ENCODE measurements at places on chromosomes 3 and 15.

DNA sequence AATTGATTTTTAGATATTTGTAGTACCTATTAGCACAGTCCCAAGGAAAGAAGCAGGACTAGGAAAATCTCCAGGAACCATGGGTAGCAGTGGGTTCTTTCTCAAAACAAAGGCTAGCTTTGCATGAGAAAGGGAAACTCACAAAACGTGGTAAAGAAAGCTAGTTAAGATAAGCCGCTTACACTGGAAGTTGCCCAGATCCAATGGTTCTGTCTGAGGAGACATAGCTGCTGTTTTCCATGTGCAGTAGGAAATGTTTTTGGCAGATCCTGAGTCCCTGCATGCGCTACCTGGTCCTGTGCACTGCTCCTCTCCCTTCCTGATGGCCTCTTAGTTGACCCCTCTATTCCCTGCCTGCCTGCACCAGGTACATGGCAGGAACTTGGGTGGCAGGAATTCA, 60.4 kb downstream of the TFG start:
- DNase-seq = no peak

DNA sequence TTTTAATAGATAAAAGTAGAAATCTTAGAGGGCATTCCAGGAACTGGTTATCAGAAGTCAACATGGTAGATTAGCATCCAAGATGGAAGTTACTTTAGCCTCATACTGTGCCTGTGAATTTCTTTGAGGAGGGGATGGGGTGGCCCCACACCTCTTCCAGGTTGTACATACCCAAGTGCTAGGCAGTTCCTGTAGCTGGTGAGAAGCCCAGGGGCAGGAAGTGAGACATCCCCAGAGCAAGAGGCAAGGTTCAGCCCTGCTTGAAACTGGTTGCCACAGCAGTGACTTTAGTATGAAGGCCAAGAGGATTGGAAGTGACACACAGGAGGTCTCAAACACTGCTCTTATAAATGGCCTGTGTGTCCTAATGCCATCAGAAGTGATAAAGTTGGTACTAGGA, 11.9 kb downstream of the GTPBP8 start:
- DNase-seq = no peak

- DNase-seq = no peak
These were observed 161.7 kb downstream of the ARPP21 start for GRCh38 chr3:35800960-35801459.

GRCh38 chr3:66717806-66718205, 217.0 kb upstream of the LRIG1 start:
- no peak for DNase-seq

GRCh38 chr3:82685761-82686160, 924.3 kb upstream of the GBE1 start:
- DNase-seq = peak; percentile 61

GRCh38 chr3:42843713-42844411, 31.8 kb downstream of the CYP8B1 start:
- no peak for DNase-seq

DNA sequence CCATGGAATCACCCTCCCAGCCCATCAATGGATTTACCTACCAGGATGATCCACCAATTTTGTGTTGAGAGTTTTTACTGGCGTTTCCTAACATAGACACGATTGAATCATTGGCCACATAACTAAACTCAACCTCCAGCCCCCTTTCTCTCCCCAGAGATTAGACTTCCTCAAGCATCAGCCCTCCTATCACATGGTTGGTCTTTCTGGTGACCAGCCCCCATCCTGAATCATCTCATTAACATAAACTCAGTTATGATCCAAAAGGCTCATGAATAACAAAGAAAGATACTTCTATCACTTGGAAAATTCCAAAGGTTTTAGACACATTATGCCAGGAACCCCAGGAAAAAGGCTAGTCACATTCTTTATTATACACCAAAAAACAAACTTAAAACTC, 21.2 kb downstream of the PRKAR2A start:
- DNase-seq = peak; percentile 95

GRCh38 chr15:74642734-74643664, 27.4 kb downstream of the CLK3 start:
- DNase-seq = peak; percentile 66

GRCh38 chr15:87566236-87566635, 690.3 kb downstream of the NTRK3 start:
- DNase-seq = no peak

DNA sequence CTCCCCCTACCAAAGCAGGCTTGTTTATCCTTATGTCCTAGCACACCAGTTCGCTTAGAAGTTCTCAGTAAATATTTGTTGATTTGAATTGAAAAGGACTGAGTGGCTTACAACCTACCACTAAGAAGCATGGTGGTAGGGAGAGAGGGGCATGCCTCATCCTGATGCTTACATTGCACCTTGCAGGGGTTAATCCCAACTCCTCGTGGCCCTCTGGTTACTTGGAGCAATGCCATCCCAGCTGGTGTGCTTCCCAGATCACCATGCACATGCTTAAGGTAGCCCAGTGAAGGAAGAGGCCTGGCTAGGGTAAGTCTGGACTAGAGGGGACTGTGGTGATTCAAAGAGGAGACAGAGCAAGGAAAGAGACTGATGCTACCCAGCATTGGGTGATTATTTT, 253.3 kb downstream of the CLSTN2 start:
- DNase-seq = no peak

GRCh38 chr15:50543556-50543955, 2.9 kb downstream of the USP50 start:
- peak; percentile 30 for DNase-seq

- DNase-seq = peak; percentile 66
These were observed 22.8 kb downstream of the EFCC1 start for GRCh38 chr3:129023909-129024308.

DNA sequence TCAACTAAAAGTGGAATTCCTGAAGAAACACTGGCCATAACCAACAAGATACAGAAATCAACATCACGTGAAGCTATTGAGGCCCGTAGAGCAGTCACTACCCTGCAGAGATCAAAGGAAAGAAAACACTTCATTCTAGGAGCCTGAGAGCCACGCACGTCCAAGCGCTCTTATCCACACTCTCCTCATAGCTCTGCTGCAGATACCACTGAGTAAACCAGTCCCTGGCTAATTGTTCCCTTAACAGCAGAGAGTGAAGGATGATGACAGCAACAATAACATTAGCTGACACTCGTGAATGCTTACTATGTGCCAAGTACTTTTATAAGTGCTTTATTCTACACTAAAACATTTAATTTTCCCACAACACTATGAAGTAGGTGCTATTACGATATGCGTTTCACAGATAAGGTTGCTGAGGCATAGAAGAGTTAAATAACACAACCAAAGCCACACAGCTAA, 271.0 kb upstream of the GADL1 start:
- peak; percentile 61 for DNase-seq

DNA sequence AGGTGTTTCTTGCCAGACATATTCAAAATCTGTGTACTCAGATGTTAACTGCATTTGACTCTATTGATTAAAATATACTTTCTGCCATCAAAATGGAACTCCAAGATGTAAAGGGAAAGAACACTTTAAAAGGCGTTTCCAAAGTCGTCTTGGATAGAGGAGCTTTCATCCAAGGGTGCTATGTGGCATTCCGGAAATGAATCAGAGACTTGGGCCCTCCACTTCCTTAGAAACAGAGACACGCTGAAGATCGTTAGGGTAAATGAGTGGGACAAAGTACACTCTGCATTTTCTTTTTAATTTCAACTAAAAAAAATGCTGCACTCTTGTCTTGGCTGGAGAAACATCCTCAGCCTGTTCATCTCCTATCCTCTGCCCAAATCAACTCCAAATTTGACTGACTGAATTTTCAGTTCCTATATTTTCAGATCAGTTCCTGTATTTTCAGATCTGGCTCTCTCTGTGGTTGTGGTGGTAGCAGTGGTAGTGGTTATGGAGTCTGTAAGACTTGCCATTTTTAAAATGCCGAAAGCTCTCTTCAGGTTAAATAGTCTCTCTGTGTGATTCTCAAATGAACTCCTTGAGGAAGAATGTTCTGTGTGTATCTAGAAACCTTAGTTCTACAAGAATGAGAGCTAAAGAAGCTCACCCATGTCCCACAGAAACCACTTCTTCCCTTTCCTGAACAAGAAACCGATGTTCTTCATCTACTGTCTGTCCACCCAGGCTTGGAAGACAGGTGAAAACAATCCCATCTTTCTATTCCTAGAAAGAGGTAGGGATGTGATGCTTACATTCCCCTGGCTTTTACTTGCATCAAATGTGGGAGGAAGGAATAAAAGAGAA, 156.8 kb upstream of the ICE2 start:
- DNase-seq = peak; percentile 19

- DNase-seq = no peak
These were observed 451.5 kb upstream of the PPP2R3A start for GRCh38 chr3:135514060-135514448.

Data from choroid plexus epithelial cell (primary cell).